ENCODE measurements at places on chromosomes 4 and X.

DNA sequence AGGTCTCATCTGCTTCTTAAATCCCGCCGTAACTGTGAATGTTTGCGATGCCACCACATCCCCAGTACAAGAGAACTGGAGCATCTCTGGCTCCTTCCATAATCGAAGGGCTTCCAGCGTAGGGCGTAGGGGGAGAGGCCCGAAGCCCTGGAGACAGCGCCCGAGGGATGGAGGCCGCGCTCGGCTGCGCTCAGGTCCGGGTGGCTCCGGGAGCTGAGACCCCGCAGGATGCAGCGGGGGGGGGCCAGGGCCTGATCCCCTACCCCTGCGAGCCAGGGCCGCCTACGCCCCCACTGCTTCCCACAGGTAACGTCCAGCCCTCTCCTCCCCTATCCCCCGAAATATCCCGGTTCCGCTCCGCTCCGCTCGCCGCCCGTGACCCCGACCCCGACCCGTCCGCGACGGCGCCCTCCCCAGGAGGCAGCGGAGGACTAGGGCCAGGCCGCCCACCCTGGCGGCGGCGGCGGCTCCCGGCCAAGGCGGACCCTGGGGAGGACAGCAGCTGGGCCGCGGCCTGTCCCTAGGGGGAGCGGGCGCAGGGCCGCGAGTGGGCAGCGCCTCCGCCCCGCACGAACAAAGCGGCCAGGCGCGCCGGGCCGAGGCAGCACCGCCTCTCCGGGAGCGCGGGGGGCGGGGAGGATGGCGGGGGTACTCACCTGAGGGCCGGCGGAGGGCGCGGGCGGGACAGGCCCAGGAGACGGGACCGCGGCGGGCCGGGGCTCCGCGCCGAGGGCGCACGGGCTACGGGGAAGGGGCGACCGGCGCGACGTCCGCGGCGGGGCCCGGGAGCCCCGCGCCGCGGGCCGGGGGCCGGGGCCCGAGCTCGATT lies 723 bp downstream of the WDFY3 start:
- DNase-seq: no peak

- no peak for DNase-seq
These were observed 6.3 kb downstream of the CPE start for GRCh38 chr4:165385126-165385525.

DNA sequence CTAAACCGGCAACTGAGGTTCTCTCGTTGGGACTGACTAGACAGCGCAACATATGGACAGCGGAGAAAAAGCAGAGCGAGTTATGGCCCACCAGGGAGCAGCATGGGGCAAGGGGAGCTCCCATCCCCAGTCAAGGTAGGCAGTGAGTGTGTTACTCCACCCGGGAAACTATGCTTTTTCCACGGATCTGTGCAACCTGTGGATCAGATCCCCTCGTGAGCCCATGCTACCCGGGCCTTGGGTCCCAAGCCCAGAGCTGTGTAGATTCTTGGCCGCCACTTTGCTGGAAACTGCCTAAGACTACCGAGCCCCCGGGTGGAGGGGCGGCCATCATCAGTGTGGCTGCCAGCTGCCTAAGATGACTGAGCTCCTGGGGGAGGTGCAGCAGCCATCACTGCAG lies 140.9 kb downstream of the PAPSS1 start:
- no peak for DNase-seq

DNA sequence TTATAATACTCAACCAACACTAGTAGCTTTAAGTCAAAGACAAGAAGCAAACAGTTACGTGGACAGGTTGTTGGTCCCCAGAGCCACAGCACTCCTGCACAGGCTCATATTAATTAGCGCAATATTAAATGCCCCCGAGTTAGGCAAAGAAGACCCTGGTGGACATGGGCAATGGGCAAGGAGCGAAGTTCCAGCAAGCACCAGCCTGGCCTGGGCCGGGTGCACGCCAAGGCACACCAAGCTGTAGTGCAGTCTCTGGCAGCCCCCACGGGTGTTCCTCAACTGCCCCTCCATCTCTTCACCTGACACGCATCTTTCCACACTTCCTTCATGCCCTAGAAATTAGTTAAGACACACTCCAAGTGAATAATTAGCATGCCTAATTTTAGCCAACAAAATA lies 20.1 kb downstream of the FAT1 start:
- DNase-seq: no peak

- DNase-seq: no peak
These were observed 142.2 kb downstream of the DKK2 start for GRCh38 chr4:106893903-106894302.

- no peak for DNase-seq
These were observed 1.9 kb downstream of the FAM114A1 start for GRCh38 chr4:38869511-38869910.

DNA sequence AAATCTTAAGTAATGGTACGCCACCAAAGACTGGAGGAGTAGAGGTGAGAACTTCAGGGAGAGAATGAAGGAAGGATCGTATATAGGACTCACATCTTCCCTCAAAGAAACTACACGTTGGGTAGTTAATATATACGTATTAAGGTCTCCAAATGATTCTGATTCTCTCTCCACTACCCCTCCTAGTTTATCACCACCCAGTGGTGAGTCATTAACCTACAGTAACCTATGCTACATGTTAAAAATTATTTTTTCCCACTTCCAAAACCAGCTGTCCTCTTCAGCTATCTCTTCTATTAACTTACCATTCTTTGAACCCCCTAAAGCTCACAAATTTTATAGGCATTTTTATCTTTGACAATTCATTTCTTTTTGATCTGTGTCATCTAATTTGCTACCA lies 69.7 kb downstream of the RPS6KA6 start:
- no peak for DNase-seq

Data from AG04450 (cell line).